Erythroblast (primary cell): ENCODE measurements at places on chromosomes 3 and 15.

DNA sequence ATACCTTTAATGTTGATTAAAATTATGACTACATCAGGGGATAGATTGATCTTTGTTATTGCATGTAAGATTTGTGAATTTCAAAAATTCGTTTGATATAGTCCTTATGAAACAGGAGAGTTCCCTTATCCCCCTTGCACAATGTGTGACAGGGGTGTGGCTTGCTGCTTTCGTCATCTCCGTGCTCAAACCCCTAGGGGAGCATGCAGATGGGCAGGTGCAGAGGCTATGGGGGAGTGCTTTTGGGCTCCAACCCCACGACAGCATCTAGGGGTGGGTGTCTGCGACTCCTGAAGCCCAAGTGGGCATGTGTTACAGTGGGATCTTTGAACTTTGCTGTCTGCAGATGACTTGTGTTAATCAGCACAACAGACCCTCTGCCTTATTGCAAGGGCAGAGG is 360.1 kb upstream of the GOLIM4 start:
- no peak for DNase-seq

DNA sequence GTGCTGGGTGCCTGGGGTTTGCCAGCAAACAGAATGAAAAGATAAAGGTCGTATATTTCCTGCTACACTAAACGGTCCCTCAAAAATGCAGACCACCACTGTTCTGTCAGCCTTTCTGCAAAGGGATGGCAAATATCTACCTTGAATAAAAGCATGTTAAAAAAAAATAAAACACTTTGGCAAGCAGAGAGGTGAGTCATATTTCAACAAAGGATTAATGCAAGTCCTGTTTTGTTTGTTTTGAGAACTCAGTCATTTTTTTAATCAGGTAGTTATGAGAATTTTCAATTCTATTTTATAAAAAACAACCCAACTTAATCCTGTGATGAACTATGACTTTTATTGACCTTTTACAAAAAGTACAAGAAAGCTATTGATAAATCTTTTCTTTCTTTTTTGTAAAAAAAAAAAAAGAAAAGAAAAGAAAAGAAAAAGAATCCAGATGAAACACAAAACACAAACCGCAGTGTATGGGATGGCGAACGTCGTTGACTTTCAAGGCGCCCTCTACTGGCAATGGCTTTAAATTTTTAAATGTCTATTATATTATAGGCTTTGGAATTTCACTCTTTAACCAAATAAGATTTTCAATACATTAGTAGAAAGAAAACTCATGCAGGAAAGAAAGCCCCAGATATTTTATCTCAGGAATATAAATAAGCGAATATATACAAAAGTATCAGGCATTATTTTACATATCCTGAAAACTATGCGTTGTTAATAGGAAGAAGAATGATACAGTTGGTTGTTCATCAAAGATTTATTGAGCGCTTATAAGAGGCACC is 87.8 kb downstream of the NCEH1 start:
- peak; percentile 66 for DNase-seq

GRCh38 chr3:62873761-62874710 is 1.2 kb downstream of the CADPS start:
- DNase-seq = no peak

DNA sequence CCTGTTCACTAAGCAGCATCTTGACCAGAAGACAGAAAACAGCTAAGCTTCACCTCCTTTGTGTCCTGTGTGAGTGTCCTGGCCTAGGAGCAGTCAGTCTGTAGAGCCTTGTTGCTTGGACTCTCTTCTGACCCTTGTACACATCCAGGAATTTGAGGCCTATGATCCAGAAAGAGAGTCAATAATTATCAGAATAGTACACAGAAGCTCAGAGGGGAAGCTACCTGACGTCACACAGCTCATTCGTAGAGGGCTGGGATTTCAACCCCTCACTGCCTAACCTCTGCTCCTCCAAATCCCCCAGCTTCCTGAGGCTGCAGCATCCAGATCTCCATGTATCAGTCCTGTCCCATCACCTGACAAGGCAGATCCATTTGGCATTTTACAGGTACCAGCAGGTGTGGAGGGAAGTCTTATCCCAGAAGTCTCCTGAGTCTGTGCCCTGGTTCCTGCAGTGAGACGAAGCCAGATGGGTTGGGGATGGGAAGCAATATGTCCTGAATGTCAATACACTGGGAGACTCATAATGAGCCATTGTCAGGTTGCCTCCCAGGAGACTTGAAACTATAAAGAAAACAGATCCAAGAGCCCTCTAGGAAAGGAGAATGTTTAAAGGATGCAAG is 203.1 kb downstream of the MINAR1 start:
- DNase-seq = no peak

GRCh38 chr3:128503164-128503651 is 10.2 kb upstream of the GATA2 start:
- peak; percentile 23 for DNase-seq

GRCh38 chr3:58151637-58152036 is 59.1 kb downstream of the DNASE1L3 start:
- no peak for DNase-seq

DNA sequence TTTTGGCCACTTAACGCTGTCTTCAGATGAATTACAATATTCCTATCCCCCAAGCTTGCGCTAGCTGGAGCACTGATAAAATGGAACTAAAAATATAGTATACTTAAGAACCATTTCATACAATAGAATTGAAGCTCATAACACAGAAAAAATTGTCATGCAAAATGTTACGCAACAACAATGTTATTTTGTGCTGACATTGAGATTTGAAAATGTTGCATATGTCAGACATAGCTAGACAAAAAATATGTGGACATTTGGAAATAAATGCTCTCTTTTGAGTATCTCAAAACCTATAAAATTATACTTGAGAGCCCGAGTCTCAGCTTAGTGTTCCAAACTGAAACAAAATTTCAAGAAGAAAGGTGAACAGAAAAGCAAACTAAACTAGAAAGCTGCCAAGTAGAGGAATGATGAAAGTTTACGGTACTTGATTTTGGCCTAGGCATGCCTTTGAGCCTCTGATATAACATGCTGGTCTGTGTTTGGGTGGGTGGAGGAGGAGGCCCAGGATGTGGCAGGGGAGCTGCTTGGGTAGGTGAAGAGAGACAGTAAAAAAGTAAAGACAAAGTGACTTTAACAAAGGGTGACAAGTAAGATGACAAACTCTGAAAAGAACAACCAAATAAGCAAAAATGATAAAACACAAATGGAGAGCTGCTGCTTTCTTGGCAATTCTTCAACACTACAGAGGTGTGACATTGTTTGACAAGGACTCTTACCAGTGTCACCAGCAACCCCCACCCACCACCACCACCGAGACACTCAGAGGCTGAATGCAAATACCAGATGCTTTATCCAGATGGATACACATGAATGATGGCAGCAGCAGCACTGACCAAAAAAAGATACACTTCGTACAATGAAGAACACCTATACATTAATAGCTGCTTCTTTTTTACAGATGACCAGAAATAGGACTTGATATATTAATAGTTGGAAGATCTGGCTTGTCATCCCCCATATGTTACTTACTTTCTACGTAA is 129.3 kb upstream of the FEZF2 start:
- no peak for DNase-seq

DNA sequence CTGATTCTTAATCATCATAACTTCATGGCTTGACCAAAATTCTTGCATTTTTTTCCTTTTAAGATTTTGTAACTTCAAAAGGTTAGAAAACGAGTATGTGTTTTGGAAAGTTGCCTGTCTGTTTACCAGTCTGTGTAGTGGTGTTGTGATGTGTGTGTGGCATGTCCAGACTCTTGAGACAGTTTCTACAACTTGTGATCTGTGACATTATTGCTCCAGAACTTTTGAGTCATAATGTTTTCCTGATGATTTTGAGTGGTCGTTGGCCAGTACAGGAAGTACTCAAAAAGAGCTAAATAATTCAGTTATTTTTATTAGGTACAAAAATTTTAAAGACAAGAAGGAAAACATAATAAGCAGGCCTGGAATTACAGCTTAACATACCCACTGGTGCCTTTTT is 229.0 kb upstream of the C2CD4B start:
- DNase-seq = no peak

DNA sequence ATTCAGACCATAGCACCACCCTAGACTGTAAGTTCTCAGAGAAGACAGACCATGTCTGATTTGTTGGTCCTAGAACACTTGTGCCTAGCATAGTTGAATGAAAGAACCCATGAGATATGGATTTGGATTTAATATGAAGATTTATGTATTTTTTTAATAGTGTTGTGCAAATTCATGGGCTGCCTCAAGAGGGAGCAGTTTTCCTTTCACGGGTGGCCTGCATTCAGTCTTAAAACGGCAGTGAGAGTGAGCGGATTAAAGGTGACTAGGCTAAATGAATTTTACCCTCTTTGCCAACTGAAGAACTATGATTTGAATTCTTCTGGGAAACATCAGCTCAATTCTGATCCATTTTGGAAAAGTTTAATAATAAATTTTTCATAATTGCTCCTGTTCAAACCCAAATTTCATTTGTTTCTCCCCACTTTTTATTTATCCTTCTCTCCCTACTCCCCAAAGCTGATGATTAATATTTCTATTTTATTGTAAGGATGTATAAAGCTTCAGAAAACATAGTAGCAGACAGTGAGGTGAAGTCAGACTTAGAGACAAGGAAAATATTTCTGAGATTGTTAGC is 67.3 kb downstream of the MORC1 start:
- DNase-seq = peak; percentile 54

GRCh38 chr15:65832549-65833364 is 36.5 kb upstream of the RAB11A start:
- peak; percentile 66 for DNase-seq

DNA sequence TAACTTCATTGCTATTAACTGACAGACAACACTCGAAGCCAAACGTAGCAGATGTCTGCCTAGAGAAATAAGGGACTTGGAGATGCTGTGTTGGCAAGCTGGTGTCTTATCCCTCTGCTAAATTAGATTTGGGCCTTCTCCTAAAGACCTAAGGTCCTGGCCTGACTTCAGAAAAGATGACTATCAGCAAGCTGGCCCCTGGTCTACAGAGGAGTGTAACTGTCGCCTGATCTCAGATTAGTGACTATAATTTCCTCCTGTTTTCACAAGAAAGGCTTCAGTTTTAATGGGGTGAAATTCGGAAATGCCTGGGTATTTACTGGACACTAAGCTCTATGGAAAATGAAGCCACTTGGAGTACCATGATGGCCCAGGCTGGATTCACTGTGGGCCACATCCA is 53.1 kb upstream of the SLC7A14 start:
- peak; percentile 20 for DNase-seq

DNA sequence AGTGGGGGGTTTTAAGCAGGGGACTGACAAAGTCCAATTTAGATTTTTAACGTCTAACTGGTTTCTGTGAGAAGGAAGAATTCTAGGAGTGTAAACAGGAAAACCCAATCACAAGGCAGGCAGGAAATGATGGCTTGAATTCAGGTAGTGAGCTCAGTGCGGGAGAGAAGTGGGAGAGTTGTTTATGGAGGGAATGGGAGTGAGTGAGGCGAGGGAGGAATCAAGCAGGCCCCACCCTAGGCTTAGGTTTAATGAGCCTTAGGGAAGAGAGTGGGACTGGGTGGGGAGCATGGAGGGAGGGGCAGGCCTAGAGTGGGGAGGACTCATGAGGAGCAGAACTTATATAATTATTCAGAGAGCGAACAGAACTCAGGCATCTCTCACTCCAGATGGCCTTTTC is 17.9 kb downstream of the VIPR1 start:
- DNase-seq = no peak
